ENCODE measurements at places on chromosomes 7 and 10. TPM values are rescaled to one million over a fixed set of nuclear protein-coding genes. Genes with fewer than 3 reads are reported as not detected.

ZNF117 gene
- 28.8 TPM for polyA plus RNA-seq

DNAJB9 gene
- 46.6 TPM for polyA plus RNA-seq

CYP3A7 gene
- 1.4 TPM for polyA plus RNA-seq

NAT16 gene
- 0.08 TPM for polyA plus RNA-seq

- no peak for DNase-seq
These were observed 21.1 kb upstream of the AUTS2 start for GRCh38 chr7:69577221-69577620.

DNA sequence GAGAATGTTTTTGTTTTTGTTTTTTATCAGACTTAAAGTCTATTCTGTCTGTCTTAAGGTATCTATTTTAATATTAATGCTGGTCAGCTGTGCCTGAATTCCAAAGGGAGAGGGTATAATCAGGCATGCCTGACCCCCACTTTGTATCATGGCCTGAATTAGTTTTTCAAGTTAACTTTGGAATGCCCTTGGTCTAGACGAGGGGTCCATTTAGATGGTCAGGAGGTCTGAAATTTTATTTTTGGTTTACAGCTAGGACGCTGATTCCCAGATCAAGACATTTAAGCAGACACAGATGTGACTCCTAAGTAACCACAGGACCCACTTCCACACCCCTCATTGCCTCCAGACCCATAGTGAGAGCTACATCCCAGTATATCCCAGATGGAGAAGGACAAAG lies 189.5 kb downstream of the ARHGAP12 start:
- DNase-seq: no peak

Data from renal cortex interstitium (tissue), 15 donors.